ENCODE measurements at places on chromosomes 4 and X.

DNA sequence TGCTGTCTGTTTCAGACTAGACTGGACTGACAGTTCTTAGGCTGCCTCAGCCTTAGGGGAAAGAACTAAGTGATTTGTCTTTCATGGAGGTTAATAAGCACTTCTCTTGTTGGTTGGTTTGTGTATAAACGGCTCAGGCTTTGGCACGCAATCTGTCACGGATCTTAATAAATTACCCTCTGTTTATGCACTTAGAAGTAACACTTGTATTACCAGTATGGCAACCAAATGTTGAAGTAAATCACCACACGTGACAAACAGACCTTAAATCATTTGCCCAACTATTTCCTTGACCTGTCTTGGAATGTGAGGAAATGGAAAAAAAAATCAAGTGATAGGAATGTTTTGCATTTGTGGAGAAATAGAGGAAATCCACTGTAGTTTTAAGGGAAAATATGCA is 69.9 kb downstream of the TEX13A start:
- DNase-seq = no peak

- no peak for DNase-seq
Measured at GRCh38 chr4:143558286-143558685, 44.8 kb downstream of the SMARCA5 start.

GRCh38 chrX:7385131-7385530 is 237.2 kb upstream of the PUDP start:
- DNase-seq = no peak

DNA sequence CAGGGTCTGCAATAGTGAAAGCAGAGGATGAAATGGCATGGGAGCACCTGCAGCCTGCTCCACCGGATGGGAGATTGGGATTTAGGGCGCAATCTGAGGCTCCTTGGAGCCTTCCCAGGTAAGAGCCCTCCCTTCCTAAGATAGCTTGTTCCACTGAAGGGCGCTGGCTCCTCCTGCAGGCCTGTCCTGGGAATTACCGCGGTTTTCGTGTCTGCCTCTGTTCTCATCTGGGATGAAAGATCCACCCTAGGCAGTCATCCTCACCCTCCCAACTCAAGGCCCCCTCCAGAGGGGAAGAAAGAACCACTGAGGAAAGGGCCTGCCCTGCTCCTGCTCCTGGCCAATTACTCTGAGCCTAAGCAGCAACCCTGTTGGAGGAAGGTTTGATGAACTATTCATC is 547.5 kb downstream of the SMARCA1 start:
- peak; percentile 75 for DNase-seq

DNA sequence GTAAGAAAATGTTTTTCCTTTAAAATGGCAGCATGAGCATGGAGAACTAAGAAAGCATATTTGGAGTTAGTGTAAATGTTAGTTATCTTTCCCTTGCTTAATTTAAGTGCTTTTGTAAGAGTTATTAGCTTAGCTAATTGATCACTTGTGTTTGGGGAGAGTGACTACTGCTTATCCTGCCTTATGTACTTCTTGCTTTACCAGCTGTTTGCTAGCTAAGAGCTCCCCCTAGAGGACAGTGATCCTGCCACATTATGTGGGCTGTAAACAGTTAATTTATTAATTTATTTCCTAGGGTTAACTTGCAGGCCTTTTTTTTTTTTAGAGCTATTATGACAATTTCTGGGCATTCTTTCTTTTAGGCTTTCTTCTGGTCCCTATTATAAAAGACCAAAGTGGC is 435.8 kb downstream of the MAGEB5 start:
- DNase-seq = no peak

DNA sequence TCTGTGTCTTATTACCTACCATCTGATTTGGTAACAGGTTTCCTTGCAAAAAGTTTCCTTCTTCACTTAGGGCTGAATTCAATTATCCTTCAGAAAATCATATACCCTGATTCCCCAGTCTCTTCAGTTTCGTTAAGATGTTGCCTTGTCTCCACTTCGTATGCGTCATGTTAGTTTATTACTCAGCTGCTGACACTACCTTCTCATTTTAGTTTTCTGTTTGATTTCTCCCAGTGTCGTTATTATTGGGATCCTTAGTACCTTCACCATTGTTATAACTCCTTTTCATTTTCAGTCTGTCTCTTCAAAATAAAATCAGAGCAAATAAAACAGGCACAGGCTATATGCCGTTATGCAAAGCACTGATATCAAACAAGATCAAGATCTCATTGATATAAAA is 87.5 kb upstream of the RBPJ start:
- DNase-seq = no peak

DNA sequence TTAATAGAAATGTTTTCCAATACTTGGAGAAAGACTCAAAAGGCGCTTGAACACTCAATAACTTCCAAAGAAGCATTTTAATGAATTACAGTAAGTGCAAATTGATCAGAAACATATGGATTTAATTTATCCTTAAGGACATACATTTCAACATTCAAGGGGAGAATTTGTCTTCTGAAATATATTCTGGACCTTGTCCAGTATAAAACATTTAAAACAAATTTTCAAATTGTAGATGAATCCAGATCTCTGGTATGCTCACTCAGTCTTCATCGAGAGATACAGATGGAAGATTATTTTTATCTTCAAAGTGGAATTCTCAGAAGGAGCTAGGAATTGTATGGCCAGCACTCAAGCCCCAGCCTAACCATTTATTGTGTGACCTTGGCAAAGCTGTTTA is 310.4 kb downstream of the ZNF674 start:
- no peak for DNase-seq

GRCh38 chrX:134692990-134693389 is 34.7 kb upstream of the PLAC1 start:
- DNase-seq = no peak

GRCh38 chr4:73435984-73436383 is at the start of gene AFP:
TSS of gene AFP (plus strand) at chr4:73436221. CDS start at chr4:73436263, 42 bp downstream.
- no peak for DNase-seq

- DNase-seq = no peak
Measured at GRCh38 chr4:173398220-173398619, 696 bp downstream of the SCRG1 start.

- DNase-seq = no peak
Measured at GRCh38 chr4:90419124-90419711, 292.0 kb downstream of the CCSER1 start.

DNA sequence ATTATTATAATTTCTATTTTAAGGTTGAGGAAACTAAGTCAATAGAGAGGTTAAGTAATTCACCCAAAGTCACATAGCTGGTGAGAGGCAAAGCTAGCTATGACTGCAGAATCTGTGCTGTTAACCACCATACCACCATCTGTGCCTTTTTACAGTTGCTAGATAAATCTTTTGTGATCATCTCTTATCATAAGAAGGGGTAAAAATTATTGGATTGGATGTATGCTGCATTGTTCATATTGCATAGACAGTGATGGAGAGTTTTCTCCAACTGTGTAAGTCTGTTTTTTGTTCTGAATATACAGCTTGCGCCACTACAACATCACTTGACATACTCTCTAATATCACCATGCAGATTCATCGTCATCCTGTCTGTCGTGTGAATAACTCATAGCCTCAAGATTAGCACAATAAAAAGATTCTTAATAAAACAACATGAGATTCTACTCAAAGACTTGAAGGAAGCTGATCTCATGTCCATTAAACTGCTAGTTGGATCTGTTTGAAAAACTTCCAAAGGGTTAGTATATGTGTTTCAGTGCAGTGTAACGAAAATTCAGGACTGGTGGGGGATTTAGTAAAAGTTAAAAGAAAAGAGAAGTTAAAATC is 495.9 kb downstream of the SPRY1 start:
- DNase-seq = no peak

DNA sequence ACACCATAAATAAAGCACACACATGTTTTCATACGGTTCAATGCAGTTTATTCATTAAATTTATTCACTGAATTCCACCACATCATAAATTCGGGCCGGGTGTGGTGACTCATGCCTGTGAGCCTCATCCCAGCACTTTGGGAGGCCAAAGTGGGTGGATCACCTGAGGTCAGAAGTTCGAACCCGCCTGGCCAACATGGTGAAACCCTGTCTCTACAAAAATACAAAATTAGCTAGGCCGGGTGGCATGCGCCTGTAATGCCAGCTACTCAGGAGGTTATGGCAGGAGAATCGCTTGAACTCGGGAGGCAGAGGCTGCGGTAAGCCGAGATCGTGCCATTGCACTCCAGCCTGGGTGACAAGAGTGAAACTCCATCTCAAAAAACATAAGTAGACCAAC is 131.6 kb downstream of the PDS5A start:
- DNase-seq = no peak
